ENCODE measurements at places on chromosomes 4 and X.

DNA sequence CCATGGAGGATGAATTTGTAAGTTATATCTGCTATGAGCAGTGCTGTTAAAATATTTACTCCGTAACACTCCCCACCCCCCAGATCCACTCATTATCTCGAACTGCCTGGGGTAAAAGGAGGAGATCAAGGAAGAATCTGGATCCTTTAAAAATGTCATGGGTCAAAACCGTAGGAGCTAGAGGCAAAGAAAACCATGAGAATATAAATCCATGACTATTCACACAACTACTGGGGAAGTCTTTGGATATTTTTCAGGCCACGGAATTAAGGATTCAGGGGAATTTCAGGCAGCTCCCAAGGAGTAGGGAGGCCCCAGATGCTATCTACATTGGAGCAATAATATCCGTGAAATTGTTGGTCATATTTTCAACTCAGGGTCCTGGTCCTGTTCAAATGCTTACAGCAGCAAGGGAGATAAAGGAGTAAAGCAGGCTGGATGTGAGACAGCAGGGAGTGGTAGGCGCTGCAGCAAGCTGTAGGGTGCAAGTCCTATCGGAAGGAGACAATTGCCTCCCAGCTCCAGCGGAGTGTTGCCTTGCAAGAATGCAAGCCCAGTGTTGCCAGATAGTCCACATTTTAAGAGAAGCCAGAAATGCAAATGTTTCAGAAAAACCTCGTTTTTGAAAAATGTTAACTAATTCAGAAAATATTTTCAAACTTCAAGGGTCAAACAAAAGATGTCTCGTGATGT, 116.2 kb upstream of the KIT start:
- DNase-seq: no peak

DNA sequence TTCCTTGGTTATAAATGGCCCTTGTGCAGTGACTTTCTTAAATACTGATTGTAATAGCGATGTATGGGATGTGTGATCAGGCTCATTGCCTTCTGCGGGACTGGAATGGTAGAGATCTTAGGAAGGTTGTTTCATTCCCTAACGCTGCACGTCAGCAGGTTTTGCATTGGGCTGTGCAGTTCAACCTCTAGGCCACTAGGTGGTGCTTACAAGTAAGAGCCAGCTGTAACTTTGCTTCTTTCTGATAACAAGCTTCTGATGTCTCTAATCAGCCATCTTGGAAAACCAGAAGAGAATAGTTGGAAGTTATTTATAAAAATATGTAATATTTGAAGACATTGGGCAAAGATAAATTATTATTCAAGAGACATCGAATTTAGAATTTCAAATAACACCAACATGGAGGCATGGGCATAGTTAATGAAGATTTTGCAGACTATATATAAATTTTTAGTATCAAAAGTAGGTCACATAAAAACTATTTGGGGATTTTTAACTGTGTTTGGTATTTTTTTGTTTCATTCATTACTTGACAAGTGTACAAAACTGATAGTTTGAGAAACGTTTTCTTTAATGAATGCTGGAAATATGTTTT, 339.7 kb upstream of the PCDH7 start:
- no peak for DNase-seq

DNA sequence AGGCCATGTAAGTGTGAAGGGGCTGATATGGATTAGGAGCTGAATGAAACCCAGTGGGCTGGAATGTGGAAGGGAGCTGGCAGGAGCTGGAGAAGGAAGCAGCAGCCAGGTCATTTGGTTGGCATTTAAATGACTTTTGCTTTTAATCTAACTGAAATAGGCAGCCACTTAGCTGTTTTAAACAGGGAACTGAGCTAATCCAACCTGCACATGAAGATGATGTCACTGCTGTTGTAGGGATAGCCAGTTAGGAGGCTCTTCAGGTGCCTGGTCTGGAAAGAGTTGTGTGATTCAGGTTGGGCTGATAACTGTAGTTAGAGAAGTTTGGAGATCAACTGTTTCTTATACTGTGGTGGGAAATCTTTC, 122.4 kb downstream of the PALLD start:
- DNase-seq: no peak

GRCh38 chr4:12118651-12119213, 690.0 kb upstream of the HS3ST1 start:
- DNase-seq: no peak

DNA sequence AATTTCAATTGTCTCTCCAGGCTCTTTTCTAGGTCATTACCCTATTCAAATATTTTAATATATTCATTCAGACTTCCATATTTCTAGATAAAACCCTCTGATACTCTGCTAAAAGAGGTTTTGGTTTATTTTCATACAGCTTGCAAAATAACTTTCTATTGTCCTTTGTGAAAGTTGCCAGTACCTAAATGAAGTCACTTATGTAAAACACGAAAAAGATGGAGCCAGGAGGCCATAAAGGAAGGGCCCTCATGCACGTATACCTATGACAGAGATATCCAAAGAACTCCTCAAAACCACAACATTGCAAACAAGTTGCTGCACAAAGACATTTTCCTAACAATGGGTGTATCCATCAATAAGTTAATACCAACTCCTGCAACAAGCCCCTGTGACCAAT, 25.7 kb upstream of the ELOVL6 start:
- DNase-seq: no peak
